ENCODE measurements at places on chromosomes 4 and X.
A peak's percentile ranks its signal among the peaks of the same experiment; 100 is the strongest.

DNA sequence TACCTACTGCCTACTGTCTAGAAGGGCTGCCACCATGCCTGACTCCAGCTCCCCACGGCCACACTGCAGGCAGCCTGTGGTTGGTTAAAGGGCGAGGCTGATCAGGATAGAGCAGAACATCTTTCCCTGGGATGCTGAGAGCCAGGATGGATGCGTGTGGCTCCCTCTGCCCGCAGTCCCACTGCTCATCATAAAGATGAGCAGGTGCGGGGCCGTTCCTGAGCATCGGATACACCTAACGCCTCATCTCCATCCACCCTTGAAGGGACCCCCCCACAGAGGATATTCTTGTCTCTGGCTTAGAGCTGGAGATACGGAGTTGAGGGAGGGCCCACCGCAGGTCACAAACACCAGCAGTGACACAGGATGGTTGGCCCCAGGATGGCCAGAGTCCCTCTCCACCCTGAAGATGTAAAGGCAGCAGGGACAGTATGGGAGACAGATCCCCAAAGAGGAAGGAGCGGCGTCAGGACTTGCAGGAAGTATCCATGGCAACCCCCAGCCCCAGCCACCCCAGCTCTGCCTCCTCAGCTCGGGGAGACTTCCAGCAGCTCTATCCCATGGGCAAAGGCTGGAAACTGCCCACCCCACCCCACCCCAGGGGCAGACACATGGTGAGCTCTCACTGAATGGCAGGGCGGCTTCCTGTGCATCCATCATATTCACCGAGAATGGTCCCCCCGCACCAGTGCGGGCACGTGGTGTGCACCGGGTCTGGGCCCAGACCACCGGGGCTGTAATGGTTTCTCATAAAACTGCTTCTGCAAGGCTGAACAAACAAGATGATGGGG is 19.3 kb downstream of the PPP2R2C start:
- DNase-seq = no peak

DNA sequence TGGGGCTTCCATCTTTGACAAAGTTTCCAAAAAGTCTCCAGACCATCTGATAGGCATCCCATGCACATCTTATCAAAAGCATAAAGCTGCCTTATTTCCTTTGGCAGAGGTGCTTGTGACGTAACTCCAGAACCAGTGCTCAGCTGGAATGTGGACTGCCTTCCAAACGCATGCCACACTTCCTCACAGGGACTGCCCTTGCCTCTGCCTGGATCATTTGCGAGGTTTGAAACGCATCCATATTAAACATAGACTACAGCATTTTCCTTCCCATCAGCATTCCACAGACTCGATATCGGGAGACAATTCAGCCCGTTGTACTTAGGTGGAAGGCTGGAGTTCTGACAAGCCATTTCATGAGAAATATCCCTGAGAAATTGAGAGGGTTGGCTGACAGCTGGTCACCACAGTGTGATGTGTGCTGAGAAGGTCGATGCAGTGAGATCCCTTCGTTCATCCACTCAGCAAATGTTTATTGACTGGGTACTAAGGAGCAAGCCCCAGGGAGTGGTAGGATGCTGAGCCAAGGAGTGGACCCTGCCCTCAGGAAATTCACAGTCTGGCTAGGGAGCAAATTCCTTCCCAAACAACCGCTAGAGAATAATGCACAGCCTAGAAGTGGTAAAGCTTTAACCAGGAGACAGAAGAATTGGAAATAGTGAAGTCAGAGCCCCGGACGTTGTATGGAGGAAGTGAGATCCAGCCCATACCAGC is 376.0 kb downstream of the BCOR start:
- DNase-seq = no peak

DNA sequence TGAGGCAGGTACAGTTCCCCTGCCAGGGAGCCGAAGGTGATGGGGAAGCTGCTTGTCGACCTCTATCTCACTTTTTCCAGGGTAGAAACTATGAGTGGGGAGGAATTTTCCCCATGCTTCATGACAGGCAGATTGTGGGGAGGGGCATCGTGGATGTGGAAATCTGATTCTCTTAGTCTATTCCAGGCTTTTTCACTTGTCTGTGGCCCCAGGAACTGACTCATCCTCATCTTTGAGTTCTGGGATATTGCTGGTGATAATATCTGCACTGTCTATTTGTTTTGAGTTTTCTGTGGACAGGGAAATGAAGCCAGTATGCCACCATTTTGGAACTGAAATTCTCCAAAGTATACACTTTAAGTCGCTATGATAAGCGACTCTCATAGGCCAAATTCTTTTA is 7.6 kb upstream of the TLR2 start:
- DNase-seq = no peak

DNA sequence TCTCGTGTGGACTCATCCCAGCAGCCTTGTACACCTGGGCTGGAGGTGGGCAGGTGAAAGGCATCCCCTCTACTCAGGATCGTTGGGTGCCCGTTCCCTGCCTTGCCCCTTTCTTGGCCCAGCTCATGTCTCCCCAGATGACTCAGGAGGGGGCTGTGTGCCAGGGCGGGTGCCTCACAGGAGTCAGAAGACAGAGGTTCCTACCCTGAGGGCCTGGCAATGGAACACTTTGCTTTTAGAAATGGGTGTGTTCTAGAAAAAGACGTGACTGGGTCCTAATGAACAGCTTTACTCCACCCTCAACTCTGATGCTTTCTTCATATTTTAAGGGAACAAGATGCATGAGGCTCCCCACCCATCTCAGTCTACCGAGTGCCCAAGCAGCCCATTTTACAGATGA is 22.5 kb upstream of the TRIM2 start:
- no peak for DNase-seq

- DNase-seq = no peak
These were observed 56.9 kb downstream of the METTL14 start for GRCh38 chr4:118742050-118742449.

- no peak for DNase-seq
These were observed 61.1 kb downstream of the PACRGL start for GRCh38 chr4:20761382-20761781.

DNA sequence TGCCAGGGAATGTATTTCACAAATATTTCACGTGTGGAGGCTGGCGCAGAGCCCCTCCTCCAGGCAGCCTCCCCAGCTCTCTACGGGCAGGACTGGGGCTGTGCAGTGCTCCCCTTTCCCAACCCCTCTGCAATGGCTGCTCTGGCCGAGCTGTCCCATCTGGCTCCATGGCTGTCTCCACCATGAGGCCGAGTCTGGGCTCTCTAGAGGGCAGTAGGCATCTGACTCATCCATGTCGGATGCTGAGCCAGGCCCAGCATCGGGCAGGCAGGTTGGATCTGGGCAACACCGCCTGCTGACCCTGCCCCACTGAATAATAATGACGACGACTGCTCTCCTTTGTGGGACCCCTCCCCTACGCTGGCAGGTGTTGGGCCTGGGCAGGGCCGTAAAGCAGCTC is 11.0 kb upstream of the SH3TC1 start:
- peak; percentile 25 for DNase-seq

- no peak for DNase-seq
These were observed 262.4 kb downstream of the MID1IP1 start for GRCh38 chrX:39063702-39064101.

DNA sequence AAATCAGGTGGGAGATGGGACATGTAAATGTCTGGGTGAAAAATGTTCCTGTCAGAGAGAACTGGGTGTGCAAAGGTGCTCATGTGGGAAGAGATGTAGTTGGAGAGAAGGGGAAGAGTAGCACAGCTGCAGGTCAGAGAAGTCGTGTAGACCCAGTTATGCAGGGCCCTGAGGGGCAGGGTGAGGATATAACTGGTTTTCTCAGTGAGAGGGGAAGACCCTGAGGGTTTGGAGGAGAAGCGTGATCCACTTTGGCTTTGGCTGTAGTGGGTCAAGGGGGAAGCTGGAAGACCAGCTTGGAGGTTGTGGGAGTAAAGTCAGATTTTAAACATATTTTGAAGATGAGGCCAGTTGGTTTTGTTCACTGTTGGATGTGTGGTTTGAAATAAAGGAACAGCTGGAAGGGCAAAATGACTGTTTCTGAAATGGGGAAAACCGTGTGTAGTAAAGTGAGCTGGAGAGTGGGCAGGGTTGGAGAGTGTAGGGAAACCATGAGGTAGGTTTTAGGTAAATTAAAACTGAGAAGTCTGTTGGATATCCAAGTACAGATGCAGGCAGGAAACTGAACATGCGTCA is 44.2 kb downstream of the NAP1L5 start:
- no peak for DNase-seq

DNA sequence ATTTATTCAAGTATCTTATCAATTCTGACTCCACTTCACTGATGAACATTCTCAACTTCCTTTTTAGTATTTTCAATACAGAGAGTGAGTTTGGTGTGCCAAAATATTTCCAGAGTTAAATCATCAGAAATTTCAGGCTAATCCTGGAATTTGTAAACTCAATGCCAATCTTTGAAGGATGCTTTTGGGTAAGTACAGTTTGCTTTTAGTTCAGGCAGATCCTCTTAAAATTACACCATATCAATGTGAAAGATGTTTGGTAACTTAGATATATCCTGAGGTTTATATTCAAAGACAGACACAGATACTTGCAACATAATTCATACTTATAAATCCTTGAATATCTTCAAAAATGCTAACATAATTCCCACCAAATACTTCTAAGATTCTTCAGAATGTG is 76.0 kb upstream of the FAM47B start:
- no peak for DNase-seq

- no peak for DNase-seq
These were observed 6.3 kb downstream of the EXOC1 start for GRCh38 chr4:55859711-55860110.

DNA sequence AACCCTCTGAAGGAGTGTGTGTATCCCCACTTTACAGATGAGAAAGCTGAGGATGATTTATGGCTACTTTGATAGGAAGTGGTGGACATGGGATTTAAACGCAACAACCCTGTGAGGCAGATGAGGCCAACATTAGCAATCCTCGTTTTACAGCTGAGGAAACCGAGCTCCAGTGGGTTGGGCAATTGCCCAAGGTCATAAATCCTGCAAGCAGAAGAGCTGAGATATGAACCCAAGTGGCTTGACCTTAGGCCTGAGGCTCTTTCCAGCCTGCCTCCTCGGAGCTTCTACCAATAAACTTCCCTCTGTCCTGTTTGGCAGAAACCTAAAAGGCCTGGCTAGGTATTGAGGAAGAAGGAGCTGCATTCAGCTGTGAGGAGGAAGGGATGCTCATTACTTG is 185.5 kb upstream of the RBPJ start:
- no peak for DNase-seq

DNA sequence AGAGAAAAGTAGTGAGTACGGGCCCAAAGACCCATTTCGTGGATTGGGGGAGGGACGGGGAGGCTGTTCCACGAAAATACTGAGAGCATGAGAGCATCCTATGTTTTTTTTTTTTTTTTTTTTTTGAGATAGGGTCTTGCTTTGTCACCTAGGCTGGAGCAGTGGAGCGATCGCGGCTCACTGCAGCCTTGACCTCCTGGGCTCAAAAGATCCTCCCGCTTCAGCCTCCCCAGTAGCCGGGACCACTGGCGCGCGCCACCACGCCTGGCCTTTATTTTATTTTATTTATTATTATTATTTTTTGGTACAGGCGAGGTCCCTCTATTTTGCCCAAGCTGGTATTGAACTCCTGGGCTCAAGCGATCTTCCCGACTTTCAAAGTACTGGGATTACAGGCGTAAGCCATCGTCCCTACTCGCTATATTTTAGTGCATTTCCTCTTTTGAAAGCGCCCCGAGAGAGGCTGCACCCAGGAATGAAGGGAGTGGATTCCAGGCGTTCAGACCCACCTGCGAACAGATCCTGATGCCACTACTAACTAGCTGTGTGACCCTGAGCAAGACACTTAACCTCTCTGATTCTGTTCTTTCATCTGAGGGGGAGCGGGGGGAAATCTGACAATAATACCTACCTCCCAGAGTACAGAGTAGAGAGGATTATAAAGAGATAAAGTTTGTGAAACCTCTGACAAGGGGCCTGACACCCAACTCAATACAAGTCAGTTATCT is 5.4 kb upstream of the MSX1 start:
- no peak for DNase-seq

GRCh38 chr4:56130606-56131155 is 181.9 kb downstream of the CEP135 start:
- peak; percentile 15 for DNase-seq

DNA sequence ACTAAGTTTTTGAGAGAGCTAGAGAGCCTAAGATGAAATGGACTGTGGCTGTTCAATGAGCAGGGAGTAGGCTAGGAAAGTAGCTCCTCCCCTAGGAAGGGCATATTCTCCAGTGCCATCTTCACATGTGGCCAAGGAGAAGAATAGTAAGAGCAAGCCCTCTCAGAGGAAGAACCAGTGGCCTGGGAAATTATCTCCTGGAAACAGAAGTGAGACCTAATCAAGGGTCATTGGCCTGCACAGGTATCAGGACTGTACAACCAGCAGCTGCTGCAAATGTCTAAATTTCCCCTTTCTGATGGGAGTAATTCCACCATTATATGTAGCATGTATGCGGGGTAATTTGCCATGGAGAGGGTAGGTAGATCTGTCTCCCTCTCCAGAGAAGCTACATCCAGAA is 334.8 kb upstream of the RASGEF1B start:
- no peak for DNase-seq

DNA sequence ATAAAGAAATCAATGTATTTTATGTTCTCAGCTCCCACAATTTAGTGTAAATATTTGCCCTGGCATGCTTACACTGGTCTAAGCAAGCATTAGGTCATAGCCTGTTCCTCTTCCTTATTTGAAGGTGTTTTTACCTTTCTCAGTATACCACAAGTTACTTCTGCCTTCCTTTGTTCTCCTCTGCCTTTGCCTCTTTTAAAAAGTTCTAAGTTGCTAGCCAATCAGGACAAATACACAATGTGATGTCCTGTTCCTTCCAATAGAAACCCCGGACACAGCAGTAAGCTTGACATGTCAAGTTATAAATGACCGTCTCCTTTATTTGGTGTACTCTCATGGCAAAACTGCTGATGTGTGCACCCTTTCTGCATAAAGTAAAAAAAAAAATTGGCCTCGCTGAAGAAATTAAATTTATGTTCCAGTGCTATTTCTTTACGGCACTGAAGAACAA is 49.4 kb downstream of the UGT2B10 start:
- no peak for DNase-seq

- DNase-seq = no peak
These were observed 173.5 kb downstream of the NPFFR2 start for GRCh38 chr4:72205298-72205697.

DNA sequence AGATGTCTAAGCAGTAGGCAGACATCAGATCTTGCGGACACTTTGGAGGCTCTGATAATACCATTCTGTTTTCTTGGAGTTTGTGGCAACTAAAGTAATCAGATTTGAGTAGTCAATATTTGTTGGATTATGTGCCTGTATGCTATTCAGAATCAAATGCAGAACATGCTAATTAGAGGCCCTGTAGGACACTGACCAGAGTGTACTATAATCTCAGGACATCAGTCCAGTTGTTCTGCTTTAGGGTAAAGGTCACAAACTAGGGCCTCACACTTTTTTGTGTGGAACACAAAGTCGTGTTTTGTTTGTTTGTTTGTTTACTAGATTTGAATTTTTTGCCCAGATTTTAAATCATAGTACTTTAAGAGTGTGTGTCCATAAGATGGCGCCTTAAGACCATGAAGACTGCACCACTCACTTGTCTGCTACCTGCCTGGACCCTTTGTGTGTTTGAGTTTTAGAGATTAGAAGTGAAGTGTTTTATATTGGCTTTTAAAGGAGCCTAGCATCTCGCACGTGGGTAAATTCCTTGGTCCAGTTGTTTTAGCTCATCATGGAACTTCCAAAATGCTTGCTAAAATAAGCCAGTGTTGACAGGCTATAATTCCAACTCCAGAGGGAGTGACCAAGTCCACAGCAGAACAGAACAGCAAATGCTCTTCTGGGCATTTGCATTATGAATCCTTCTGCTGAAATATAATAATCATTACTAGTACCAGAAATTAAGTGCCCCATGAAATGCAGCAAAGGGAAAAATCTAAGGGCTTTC is 34.7 kb downstream of the IL13RA1 start:
- DNase-seq = no peak
